Esophagus squamous epithelium (tissue), 5 donors: ENCODE measurements at places on chromosomes 12 and 14.

DNA sequence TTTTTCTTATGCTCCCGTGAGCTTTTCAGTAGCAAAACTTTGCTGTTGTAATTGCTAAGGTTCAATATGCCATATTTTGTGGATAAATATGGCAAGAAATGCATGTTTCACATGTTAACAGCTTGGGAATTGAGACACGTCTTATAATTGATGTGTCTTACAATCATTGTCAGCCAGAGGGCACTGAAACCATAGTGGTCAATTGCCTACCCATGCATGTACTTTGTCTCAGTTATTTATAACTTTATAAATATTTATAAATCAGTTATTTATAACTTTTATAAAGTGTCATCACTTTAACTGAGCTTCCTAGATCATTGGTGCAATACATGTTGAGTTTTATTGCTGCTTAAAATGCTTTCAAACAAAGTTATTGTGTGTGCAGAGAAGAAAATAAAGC, 82.0 kb downstream of the CATSPERB start:
- DNase-seq: no peak

- no peak for DNase-seq
These were observed 22.3 kb downstream of the SLC38A4 start for GRCh38 chr12:46803517-46803916.

GRCh38 chr12:56315249-56315621, 553 bp downstream of the CNPY2 start:
- DNase-seq: no peak

- no peak for DNase-seq
These were observed 1.4 kb downstream of the LBHD2 start for GRCh38 chr14:103085106-103086091.

- DNase-seq: no peak
These were observed 106.0 kb downstream of the HMGA2 start for GRCh38 chr12:65930114-65930828.

DNA sequence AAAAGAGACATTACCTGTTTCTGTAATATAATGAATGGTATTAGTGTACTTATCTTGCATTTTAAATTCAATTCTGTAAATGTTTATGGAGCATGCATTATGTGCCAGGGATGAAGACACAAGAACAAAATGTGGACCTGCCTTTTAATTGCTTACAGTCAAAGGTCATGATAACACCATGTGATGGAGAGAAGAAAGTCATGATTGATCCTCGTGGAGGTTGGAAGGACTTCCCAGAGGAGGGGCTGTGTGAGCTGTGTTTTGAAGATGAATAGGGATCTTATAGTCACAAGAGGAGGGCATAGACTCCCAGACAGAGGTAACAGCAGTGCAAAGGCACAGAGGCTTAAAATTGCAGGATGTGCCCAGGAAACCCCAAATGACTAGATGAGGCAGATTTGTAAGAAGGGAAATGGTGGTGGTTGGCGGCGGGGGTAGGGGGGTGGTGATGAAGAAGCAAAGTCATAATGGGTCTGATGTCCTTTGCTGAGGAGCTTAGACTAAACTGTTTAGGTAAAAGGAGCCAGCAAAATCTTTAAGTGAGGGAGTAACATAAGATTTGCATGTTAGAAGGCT, 151.5 kb downstream of the PRKCH start:
- DNase-seq: no peak

DNA sequence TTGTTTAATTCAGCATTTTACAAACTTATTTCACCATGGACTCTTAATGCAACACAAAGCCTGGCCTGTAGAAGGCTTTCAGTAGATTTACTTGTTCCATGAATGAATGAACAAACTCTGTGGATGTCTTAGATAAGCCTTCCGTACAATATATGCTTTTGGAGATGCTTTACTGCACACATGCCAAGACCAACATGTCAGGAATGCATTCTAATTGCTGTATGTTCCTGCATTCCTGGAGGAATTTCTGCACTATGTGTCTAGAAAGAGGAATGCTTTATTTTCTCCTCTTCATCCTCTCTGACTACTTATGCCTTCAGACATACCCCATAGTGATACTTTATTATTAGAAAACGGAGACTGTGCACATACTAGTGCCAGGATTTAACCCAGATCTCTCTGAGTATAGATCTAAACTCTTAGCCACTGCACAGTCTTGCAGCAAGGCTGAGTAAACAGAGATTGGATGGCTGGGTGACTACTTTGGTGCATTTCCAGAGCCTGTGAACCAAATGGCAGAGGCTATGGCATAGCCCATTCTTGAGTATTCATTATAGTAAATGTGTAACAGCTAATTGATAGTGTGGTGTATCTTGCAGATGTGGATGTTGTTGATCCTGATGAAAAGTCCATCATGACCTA, 108.2 kb downstream of the SYNE2 start:
- no peak for DNase-seq

GRCh38 chr12:10365696-10366405, 24.0 kb downstream of the KLRK1 start:
- DNase-seq: no peak

GRCh38 chr12:52582971-52583456, 9.4 kb upstream of the KRT74 start:
- no peak for DNase-seq

DNA sequence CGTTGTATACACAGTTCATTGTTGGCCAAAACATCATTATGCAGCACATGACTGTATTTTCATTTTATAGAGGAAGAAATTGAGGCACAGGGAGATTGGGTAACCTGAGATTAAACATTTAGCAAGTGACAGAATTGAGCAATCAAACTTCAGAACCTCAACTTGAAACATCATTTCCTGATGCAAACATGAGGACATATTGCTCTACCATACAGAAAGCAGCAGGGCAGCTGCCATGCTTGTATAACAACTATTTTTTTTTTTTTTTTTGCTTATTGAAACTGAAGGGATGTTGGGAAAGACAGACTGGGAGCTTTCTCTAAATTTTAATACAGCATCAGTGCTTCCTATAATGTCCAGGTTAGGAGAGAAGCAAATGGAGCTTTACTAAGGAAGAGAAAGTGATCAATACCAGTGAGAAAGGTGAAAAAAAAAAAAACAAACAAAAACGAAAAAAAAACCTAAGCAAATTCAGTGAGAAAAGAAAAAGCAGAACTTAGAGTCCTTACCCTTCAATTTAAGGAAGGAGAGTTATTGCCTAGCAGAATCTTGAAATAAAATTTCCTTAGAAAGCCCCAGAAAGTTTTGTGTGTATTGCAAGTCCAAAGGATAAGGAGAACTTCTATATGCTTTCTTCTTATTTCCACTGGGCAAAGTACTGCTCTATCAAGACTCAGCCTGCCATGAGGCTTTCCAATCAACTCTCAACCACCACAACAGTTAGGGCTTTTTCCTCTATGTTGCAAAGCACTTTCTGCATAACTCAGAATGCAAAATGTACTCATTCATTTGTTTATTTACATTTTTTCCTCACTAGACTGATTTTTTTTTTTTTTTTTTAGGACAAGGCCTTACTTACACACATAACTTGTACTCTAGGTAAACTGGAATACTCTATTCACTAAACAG, 21.6 kb downstream of the BTG1 start:
- DNase-seq: no peak

- no peak for DNase-seq
These were observed 115.7 kb downstream of the PCNX1 start for GRCh38 chr14:71022939-71023338.

DNA sequence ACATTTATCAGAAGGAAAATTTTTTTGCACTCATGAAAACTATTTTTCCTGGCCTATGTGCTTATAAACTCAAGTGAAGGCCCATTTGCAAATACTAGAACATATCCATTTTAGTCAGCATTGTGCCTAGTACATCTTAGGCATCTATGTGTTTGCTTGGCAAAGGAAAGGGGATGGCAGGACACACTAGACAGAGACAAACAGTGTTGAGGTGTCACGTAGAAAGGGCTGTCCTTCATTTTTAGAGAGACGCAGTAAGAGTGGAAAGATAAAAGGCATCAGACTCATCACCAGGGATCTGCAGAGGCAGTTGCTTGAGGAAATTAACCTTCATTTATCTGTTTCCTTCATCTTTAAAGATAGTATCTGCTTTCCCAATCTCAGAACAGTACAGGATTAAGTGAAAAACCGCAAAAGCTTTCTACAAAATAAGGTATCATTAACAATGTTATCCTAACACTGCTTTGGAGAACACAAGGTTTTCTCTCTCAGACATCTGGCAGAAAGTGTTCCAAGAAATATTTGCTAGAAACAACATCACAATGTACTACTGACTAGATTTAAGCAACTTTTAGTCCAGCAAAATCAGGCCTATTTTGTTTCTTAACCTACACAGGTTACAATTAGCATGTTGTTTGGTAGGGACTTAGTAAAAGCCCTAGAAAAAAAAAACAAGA, 2.0 kb downstream of the YBX3 start:
- no peak for DNase-seq

DNA sequence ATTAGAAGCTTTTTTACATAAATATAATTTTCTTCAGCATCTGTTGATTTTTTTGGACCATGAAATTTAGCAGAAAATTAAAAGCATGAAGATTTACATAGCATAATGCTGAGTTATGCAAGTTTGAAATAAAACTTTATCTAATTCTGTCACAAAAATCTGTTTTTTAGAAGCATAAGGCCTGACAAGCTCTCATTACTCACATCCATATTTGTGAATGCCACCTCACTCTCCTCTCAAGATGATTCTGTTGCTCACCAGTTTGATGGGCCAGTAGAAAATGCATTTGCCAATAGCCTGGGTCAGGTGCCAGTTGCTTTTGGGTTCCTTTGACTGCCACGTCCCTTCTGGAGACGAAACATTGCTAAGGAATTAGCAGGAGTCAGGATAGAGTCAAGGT, 181.5 kb upstream of the ATP2B1 start:
- no peak for DNase-seq

DNA sequence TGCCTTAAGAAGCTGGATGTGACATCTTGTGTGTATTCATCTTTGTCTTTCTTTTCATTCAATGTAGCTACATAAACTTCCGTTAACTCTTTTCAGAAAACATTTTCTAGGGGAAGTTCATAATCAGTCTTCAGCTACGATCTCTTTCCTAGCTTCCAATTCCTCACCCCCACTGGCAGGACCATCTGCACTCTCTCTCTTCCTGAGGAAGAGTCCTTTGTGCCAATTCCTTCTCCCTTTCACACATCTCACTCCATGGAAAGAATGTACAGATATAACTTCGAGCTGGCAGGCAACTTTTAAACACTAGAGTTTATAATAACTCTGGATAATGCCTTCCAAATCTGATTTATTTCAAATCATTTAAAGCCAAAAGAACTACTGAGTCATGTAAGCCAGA, 495.7 kb downstream of the GALC start:
- no peak for DNase-seq

DNA sequence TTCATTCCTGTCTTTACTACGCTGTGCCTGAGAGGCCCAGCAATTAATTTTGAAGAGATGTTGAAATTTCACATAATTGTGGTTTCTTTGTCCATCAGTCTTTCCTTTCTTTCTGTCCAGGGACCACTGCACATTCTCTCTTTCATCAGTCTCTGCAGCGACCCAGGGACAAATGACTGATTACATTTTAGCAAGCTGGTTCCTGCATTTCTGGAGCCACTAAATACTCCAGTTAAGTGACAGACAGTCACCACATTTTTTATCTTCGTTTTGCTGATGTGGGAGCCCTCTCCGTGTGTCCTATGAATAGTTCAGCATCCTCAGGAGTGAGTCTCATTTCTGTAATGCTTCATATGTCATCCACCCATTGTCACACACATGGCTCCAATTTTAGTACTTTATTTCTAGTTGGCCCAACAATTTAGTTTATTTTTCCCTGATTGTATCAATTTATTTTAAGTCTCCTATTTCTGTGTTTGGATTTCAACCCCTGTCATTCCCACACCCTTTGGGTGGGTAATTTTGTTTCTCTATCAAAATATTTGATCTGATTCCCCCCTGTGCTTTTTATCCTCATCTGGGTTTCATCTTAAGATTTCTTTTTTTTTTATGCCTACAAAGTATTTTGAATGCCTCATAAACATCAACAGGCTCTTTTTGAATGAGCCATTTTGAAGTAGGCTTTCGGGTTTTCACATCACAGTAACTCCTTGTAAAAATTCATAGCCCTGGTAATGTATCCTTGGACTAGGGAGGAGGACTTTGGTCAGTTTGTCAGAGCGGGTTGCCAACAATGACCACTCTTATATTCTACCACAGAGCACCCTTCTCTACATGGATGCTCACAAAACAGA, 1196.5 kb downstream of the GALC start:
- no peak for DNase-seq

DNA sequence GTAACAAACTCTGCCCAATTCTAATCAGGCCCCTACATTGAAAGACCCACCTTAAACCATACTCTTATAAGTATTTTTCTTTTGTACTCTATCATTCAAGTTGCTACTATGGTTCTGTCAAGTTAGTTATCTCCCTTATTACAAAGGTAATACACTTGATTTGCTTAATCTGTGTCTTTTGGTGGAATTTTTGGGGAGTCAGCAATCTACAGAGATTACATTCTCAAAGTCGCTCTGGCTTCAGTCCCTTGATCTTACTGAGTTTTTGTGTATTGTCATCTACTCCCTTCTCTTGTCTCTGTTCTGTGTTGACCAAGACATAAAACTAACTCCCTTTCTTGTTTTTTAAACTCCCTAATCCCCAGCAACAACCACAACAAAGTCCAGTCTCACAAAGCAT, 353.1 kb downstream of the LRIG3 start:
- DNase-seq: no peak

DNA sequence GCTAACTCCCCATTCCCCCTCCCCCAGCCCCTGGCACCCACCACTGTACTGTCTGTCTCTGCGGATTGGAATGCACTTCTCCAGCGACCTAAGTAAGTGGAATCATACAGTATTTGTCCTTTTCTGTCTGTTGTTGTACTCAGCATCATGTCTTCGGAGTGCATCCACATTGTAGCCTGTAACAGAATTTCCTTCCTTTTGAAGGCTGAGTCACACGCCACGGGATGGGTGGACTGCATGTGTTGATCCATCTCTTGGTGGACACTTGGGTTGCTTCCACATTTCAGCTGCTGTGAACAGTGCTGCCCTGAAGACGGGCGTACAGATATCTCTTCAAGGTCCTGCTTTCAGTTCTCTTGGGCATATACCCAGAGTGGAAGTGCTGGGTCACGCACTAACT, 34.4 kb downstream of the DDX51 start:
- no peak for DNase-seq

GRCh38 chr14:77065851-77066577, 32.0 kb upstream of the CIPC start:
- no peak for DNase-seq

GRCh38 chr12:71867131-71867530, 27.6 kb downstream of the TBC1D15 start:
- DNase-seq: no peak

DNA sequence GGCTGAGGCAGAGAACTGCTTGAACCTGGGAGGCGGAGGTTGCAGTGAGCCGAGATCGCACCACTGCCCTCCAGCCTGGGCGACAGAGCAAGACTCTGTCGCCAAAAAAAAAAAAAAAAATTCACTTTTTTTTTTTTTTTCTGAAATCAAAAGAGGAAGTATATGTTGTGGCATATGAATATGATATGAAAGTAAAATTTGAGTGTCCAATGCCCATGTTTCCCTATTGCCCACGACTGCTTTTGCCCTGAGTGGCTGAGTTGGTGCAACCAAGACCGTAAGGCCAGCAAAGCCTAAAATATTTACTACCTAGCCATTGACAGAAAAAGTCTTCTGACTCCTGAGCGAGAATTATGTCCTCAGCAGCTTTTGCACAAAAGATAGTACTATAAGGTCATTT, 101.7 kb upstream of the PARP11 start:
- DNase-seq: no peak
